Right hindlimb (tissue), 1 donor: ENCODE measurements at places on chromosomes 13 and 19.
A peak's percentile ranks its signal among the peaks of the same experiment; 100 is the strongest.

GRCh38 chr13:52010890-52011631 lies at the start of gene ATP7B:
ATP7B (minus strand) TSS chr13:52011450; CDS start chr13:52011337, 113 bp downstream.
- DNase-seq = peak; percentile 58

GRCh38 chr19:48390188-48391099 lies 907 bp downstream of the KDELR1 start:
- DNase-seq = peak; percentile 81

DNA sequence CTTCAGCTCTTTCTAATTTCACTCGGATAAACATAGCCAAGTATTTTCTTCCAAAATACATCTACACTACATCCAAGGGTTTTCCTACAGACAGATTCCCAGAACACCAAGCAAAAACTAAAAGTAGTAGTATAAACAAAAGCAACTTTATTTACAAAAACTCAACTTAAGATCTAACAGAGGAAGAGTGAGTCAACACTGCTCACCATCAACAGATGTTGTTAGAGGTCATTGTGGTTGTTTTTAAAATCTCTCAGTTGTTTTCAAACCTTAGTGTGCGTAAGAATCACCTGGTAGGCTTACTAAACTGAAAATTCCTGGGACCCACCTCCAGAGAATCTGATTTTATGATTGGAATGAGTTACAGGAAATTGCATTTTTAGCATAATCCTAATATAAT lies 631.7 kb upstream of the SGCG start:
- DNase-seq = no peak

DNA sequence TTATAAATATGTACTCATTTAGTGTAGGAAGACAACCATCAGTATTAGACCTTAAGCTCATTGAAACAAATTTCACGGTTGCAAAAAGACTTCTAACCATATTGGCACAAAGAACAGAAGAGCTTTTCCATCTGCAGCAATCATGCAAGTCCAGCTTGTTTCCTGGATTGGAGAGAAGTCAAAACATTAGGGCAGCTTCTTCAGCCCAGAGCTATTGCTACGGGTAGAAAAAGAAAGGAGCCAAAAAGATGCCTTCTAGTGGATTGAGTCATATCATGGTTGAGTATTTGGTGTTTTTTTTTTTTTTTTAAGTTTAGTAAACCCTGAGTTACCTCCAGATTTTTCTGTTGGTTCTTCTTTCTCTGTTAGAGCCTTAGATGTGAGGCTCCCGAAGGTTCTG lies 99.8 kb downstream of the WDFY2 start:
- no peak for DNase-seq

- no peak for DNase-seq
Measured at GRCh38 chr19:9970481-9970880, 34.2 kb upstream of the OLFM2 start.

DNA sequence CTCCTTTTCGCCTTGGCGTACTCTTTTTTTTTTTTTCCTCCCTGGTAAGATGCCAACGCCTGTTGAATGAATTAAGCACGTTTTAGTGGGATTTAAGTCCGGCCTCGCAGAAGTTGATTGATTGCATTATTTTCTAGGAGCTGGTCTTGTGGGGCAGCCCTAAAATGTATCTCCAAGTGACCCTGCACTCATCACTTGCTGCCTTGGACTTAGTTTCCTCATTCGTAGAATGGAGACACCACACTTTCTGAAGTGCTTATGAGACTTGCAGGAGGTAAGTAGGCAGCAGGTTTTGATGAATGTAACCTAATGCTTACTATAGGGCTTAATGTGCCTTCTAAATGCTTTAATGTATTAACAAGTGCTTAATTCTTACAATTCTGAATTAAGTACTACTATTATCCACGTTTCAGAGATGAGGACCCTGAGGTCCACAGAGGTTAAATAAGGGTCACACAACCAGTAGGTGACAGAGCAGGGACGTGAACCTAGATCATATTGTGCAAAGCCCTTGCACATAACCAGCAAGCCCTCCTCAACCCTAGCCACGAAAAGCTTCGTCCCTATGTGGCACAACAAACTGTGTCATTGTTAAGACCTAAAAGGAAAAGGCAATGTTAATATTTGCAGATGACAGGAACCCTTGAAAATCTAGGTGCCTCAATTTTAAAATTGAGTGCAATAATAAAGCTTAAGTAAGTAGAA lies 514 bp upstream of the ARGLU1 start:
- DNase-seq = no peak

DNA sequence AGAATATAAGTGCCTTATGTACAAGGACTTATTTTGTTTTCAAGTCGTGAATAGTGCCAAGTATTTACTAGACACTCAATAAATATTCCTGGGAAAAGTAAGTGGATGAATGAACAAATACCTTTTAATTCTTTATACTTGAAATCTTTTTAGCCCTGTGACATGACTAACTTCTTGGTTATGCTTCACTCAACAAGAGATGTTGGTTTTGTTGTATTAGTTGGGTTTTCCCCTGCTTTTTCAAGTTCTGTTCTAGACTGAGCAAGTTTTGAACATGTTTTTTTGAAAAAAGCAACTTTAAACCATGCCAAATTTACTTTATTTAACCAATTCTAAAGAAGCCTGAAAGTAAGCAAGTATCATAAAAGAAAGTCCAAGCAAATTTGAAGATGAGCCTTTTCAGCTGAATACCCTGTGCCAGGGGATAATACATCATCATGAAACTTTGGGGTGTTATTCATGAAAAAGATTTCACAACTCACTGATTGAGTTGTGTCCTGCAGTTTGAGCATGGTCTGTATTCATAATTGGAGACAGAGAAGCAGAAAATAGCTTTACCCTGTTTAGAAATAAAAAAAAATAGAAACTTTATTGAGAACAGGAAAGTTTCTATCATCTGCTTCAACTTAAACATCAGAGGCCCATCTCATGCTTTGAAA lies 11.1 kb downstream of the LMO7 start:
- DNase-seq = no peak

DNA sequence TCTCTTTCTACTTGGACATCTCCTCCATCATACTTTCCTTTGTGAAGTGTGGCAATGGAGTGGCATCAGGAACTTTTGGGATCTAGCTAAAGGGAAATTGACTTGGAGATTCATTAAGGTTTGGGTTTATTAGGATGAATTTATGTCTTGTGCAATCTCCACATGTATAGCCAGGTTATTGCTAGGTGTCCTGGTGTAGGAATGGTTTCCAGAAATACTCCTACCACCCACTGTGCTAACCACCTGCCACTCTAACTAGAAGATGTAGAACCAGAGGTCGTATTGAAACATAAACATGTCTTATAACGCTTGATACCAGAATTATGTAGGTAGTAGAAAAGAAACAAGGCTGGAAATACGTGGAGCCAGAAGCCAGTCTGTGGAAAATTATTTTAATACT lies 38.1 kb upstream of the MED4 start:
- DNase-seq = no peak

DNA sequence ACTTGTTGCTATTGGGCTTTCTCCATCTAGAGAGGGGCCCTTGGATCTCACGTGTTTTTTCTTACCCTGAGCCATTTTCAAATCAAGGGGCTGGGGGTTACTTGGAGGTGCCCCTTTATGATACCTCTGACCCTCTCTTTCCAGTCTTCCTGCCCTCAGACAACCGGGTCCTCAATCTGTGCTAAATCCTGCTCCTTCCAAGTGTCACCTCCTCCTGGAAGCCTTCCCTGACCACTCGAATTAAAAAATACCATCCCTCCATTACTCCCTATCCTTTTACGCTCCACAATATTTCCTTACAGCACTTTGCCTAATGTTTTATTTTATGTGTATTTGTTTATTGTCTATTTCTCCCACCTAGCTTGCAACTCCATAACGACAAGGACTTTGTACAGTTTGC lies 3.3 kb downstream of the KLK8 start:
- DNase-seq = no peak

- DNase-seq = peak; percentile 83
Measured at GRCh38 chr19:41426952-41427646, at the start of gene B3GNT8. B3GNT8 (minus strand) TSS chr19:41427374; CDS start chr19:41426778, 596 bp downstream.

- no peak for DNase-seq
Measured at GRCh38 chr13:50812242-50812641, 31.2 kb downstream of the DLEU7 start.

- no peak for DNase-seq
Measured at GRCh38 chr13:113816254-113816929, 47.5 kb downstream of the GAS6 start.

DNA sequence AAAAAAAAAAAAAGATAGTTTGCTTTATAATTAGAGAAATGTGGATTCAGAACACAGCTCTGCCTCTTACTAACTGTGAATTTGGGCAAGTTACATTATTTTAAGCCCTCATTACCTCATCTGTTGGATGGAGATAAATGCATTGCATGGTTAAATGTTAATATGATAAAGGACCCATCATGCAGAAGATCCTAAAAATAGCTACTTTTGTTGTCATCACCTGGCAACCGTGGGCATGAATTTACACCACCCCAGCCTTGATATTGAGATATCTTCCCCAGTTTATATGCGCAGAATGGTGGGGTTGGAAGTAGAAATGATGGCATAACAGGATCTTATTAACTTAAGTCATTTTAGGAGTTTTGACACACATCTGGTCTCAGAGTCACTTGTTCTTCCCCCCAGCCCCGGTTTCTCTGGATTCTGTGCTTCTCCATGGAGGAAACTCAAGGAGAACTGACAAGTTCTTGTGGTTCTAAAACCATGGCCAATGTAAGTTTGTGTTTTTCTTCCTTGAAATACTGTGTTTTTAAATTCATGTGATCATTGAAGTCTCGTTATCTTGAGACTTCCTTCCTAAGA lies 8.9 kb downstream of the ZNF546 start:
- DNase-seq = no peak

DNA sequence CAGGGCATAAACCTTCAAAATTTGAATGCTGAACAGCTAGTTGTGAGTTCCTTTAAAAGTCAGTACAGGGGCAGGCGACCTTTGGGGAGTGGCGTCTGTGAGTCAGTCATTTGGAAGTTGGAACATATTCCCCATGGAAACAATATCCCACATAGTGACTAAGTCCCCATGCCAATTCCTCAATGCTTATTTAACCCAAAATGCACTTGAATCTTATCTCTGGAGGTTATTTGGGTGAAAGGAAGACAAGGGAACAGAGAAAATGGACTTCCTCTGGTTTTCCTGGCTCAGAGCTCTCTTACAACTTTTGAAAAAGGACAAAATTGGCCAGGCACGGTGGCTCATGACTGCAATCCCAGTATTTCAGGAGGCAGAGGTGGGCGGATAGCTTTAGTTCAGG lies 479.2 kb upstream of the NBEA start:
- no peak for DNase-seq

DNA sequence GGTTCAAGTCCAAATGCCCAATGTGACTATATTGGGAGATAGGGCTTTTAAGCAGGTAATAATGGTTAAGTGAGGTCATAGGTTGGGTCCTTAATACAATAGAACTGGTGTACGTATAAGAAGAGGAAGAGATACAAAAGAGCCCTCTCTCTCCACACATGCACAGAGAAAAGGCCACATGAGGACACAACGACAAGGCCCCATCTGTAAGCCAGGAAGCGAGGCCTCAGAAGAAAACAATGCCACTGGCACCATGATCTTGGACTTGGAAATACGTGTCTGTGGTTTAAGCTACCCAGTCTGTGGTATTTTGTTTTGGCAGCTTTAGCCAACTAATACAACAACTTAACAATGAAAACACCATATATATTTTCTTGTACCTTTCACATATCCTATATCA lies 23.4 kb upstream of the RFC3 start:
- DNase-seq = no peak

GRCh38 chr13:20383058-20383457 lies 142.6 kb downstream of the CRYL1 start:
- no peak for DNase-seq

DNA sequence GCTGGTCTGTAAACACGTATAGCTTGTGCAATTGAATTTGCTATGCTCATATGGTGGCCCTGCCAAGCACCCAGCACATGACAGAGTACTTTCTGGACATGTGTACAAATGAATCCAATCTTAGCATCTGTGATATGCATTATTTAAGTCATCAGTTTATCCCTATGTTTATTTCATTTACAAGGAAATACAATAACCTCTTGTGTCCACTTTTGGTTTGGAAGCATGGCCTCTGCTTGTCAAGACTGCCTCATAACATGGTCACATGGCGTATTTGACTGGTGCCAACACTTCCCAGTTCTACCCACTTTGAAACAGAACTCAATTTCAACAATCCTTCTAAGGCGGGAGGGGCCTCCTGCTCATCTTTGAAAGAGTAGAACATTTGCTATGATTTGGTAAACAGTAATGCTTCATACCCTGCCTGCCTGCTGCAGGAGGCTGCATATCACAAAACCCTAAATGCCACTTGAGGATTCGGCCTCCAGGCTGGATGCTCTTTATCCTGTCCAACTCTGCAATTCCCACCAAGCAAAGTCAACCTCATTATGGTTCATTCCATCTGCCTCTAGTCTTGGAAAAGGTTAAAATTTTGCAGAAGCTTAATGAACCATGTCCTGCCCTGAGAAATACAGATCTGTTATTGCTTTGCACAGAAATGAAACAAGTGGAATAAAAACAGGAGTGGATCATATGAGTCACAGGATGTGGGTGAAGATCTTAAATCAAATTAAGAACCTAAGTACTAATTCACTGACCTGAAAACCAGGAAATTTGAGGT lies 151.3 kb downstream of the CYSLTR2 start:
- DNase-seq = no peak

GRCh38 chr19:22609630-22610029 lies 24.5 kb upstream of the ZNF492 start:
- DNase-seq = no peak

GRCh38 chr19:18639706-18640243 lies 2.9 kb downstream of the KLHL26 start:
- DNase-seq = no peak

DNA sequence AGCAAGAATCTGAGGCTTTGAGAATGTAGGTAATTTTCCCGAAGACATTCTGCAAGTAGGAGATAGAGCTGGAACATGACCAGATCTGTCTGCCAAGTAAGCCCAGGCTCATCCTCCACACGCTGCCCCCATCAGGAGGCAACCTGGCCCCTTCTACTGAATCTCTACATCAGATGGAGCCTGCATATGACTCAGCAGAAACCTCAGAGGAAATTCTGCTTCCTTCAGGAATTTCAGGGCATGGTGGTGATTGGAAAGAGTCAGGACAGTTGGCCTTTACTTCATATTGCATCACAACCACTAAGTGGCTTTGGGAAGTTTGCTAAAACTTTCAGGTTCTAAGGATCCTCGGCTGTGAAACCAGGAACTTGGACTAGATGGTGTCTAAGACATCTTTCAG lies 85.2 kb downstream of the LRRC63 start:
- no peak for DNase-seq

DNA sequence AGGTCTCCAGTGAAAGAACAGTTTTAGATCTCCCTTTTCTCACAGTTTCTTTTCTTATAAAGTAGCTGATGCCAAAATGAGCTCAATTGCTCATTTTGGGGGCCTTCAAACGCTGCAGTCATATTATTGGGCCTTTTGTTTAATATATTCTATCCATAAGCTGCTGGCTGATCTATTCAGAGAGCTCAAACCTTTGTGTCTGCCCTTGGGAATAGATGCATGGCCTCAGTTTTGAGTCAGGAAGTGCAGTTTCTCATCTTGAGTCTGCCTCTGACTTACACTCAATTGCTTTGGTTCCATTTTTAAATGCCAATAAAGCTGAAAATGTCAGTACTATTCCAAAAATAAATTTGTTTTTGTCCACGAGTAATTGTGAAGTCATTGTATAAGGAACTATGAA lies 468.9 kb downstream of the KLF12 start:
- DNase-seq = peak; percentile 29

GRCh38 chr19:5825178-5825577 lies 14.3 kb downstream of the FUT6 start:
- no peak for DNase-seq

- DNase-seq = no peak
Measured at GRCh38 chr13:91647361-91647990, 249.1 kb downstream of the GPC5 start.

- peak; percentile 3 for DNase-seq
Measured at GRCh38 chr19:33559996-33560395, 38.4 kb upstream of the PEPD start.
